ENCODE measurements at places on chromosomes 11 and 22.

DNA sequence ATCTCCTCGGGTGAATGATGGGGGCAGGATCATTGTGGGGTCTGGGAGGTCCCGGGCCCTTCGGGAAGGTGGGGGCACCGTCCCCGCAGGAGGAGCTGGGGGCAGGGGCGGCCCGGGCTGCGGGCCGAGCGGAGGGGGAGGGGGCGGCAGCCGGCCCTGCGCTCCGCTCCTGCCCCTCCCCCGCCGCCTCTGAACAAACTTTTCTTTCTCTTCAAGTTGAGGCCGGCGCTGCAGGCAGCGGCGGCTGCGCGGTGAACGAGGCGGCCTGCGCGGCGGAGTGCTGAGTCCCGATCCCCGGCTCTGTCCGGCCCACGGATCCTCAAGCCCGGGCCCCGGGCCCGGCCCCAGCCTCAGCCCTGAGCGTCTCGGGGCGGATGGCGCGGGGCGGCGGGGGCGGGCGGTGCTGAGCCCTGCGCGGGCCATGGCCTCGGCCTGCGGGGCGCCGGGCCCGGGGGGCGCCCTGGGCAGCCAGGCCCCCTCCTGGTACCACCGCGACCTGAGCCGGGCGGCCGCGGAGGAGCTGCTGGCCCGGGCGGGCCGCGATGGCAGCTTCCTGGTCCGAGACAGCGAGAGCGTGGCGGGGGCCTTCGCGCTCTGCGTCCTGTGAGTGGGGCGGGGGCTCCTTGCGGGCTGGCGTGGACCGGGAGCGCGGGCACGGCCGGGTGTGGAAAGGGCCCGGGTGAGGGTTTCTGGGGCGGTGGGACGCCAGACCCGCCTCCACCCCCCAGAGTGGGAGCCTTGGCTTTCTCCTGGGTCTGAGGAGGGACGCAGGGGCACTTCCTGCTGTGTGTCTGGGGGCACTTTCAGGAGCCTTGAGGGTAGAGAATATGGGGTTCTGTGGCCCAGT is at the start of gene INPPL1:
INPPL1 (plus strand) TSS at position 204 of the 847 bp plus-strand sequence; CDS start at position 422, 218 bp downstream.
- DNase-seq, result peak; percentile 76

DNA sequence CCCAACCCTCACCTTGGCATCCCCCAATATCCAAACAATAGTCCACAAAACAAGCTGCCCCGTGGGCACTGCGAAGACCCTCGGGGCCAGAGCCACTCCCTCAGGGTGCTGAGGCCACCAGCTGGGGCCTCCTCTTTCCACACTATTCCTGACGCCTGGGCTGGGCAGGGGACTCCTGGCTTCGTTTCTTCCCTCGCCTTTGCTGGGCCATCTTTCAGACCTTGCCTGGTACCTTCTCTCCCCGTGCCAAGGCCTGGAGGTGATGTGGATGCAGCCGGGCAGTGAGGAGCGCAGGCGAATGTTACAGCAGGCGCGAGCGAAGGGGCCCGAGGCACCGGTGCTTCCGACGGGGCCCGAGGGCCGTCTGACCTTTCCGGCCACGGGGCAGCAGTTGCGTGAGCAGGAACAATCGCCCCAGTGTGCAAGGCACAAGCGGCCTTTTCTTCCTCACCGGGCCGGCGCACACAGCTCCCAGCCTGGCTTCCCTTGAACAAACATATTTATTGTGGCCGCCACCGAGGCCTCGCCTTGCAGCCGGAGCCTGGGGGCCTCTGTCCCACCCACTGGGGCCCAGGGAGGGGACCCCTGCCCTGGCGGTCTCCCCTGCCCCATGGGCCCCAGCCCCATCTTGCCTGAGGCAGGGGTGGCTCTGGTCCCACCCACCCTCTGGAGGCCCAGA is 32.6 kb upstream of the KCNQ1OT1 start:
- DNase-seq, result no peak

DNA sequence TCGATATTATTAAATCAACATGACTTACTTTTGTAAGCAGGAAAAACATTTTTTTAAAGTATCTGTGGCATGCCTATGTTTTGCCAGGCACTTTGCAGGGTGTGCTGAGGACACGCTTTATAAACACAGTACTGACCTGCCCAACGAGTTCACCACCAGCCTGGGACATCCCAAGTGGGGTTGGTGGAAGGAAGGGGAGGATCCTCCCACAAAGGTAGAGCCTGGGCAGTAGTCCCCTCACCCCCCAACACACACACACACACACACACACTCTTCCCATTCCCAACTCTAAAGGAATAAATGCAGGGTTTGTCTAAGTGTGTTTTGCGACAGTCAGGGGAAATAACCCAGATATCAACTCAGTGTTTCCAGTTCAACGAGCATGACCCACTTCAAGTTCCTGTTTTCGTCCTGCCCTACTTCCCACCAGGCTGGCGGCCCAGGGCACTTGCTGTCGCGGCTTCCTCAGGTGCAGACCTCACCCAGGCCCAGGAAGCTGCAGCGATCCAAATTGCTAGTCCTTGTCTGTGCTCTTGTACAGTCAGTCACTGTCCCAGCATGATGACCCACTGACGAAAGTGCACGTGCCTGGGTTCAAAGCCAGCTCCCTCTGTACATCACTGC is 3.1 kb downstream of the CERK start:
- DNase-seq, result no peak

GRCh38 chr11:6237761-6238302 is 1.1 kb upstream of the CNGA4 start:
- DNase-seq, result no peak

DNA sequence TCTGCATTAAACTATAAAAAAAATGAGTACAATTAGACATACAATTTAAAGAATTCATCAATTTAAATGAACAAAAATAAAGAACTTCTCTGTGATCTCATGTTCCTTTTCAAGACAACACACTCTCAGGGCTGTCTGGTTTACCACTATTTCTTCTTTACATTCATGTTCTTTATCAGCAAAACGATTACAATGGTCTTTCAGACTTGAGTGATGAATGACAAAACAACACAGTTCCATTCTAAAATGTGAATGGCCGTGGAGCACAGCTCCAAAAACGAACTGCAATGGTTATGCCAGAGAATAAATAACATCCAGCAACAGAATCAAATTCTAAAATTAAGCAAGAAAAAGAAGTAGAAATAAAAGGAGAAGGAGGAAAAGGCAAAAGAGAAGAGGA is 113.1 kb downstream of the CADM1 start:
- DNase-seq, result no peak

DNA sequence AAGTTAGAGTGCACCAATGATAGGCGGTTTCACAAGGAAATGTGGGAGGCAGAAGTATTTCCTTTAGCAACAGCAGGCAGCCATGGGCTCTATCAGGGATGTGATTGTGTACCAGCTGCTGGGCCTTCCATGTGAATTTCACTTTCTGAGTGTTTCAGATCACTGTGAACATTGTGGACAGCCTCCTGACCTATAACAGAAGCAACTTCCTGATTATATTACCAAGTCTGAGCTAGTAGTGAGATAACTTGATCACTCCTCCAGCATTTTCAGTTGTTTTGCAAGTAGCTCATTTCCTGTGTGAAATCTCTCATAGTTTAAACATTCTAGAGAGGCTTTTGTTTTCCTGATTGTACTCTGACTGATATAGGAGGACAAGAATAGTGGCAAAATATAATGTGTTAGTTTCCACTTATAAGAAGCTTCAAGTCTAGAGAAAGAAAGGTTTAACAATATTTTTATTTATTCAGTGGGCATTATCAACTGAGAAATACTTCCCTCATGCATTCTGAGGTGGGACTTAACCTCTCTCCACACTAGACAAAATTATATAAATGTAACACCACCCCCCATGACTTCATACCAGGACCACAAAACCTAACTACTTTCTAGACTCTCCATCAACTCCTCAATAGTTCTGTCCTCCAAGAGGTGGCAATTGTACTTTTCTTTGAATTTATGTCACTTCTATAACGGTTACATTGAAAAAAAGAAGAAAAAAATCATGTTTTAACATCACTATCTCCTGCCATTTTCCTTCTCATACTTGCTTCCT is 184.2 kb upstream of the LUZP2 start:
- no peak for DNase-seq

- DNase-seq, result no peak
Measured at GRCh38 chr11:107042748-107043147, 24.5 kb upstream of the GUCY1A2 start.

DNA sequence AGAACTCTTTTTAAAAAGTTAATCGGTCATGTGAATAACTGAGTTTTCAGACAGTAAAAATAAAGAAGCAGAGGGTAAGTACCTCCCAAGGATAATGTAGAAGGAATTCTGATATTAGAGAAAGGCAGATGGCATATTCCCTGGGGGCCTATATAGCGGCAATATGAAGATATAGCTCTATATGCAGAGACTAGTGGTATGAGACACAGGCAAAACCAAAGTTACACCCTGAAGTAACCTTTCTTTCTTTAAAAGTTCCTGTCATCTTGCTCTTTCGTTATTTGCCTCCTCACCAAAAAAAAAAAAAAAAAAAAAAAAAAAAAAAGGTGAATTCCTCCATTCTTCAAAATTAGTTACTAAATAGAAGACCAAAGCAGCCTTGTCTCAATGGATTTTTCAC is 76.2 kb upstream of the ARHGAP32 start:
- DNase-seq, result no peak

- DNase-seq, result no peak
Measured at GRCh38 chr11:10498426-10499250, 42.3 kb downstream of the RNF141 start.

GRCh38 chr11:1755344-1755691 is 4.9 kb upstream of the IFITM10 start:
- no peak for DNase-seq

- peak; percentile 25 for DNase-seq
Measured at GRCh38 chr22:31344578-31345330, 1.4 kb downstream of the PATZ1 start.

- DNase-seq, result no peak
Measured at GRCh38 chr22:27808451-27809225, 7.1 kb upstream of the MN1 start.

- DNase-seq, result no peak
Measured at GRCh38 chr11:63699896-63700295, 18.6 kb downstream of the RTN3 start.

- no peak for DNase-seq
Measured at GRCh38 chr11:102727890-102728289, 3.1 kb upstream of the MMP8 start.

- no peak for DNase-seq
Measured at GRCh38 chr11:5364214-5364613, 12.9 kb downstream of the OR51B6 start.

- no peak for DNase-seq
Measured at GRCh38 chr11:125447721-125448120, 48.3 kb downstream of the FEZ1 start.

DNA sequence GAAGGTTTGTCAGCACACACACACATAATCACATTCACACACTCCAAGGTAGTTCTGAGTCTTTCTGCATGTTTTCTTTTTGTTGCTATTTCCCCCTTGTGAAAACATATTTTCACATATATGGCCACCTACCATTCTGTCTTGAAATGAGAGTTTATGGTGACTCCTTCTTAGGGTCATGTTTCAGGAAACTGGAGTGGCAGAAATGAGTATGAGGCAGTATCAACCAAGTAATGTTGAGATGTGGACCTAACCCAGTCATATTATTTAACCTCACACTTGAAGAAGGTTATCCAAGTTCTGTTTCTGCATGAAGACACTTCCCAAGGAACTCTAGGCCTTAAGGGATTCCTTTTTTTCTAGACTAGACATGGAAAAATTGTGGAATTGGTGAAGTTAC is 481.4 kb downstream of the ETS1 start:
- DNase-seq, result no peak

DNA sequence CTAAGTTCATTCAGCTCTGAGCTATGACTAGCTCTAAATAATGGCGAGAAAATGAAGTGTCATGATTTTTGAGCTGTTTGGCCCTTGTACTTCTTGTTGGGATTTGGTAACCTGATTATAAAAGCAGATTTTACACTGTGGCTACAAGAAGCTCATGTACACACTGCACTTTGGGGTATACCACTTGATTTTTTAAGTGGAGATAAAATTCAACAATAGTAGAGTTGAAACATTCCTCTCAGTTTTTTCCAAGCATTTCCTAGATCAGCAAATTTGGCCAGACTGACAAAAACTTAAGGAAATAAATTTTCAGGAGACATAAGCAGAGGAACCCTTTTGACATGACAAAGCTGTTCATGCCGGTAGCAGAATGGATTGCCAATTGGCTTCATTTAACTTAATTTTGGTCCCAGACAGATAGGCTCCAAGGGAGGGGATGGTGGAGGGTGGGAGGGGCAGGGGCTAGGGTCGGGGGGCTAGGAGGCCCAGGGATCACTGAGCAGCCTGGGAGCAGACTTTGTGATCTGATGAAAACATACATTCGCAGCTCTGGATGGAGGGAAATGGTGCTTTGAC is 575.9 kb downstream of the METTL15 start:
- DNase-seq, result no peak

- DNase-seq, result no peak
Measured at GRCh38 chr11:65003282-65003681, 6.5 kb upstream of the BATF2 start.
